ENCODE measurements at places on chromosomes 1 and 21.

DNA sequence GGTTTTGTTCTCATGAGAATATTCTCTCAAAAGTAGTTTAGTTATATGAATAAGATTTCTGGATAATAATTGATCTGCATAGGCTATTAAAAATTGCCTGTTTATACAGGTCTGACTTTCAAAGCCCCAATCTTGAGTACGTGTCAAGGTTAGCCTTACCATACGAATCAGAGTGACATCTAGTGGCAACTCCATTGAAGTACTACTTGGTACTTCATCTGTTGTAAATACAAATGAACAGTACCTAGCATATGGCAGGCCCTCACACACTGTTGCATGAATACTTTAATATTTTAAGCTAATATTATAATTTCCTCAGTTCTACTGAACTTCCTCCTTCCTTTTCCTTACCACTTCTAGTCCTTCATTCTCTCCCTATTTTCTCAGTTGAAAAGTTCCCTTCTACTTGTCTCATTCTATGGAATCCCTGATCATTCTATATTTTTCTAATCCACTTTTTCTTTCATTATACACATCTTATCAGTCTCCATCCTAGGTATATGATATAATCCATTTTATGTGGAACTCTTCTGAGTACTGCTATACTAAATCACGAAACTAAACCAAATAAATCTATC lies 101.2 kb downstream of the AKT3 start:
- DNase-seq: peak; percentile 81

DNA sequence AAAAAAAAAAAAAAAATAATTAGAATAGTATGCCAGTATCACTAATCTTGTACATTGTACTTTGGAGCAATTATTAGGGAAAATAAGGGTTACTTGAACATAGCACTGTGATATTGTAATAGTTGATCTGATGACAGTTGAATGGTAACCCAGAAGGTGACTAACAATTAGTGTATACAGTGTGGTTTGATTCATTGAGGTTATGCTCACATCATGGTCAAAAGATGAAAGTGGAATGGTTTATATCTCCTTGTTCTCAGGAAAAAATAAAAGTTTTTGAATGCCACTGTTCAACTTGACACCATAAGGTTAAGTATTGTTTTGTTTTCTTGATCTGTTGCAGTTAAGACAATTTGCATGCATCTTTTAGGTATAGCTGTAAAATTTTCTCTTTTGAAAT lies 87.0 kb downstream of the GPR52 start:
- DNase-seq: no peak

DNA sequence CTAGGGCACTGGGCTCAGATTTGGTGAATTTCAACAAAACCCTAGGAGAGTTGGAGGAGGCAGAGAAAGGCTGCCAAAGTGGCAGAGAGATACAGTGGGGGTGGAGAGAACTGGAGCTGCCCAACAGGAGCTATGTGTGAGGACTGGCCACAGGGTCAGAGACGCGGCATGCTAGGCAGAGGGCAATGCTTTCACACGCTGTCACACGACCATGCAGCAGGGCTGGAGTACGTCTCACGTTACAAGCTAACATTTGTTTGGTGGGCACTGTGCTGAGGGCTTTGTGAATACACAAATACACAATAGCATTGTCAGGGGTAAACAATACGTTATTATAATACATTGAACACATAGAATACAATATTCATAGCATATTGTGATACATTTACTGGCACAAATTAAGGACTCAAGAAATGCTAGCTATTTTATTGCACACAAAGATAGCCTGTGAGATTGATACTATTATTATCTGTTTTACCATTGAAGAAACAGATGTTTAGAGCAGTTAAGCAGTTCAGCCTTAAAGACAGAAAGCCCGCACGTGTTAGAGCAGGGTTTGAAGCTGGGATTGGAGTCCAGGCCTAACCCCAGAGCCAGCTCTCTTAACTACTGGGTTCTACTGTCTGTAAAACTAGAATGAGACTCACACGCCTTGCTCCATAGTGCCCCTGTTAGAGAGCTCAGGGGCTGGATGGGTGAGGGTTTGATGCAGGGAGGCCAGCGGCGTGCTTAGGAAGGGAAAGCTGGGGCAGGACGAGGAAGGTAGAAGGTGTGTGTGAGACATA lies 4.5 kb downstream of the RAB7B start:
- no peak for DNase-seq

- no peak for DNase-seq
Observed at GRCh38 chr21:40377135-40377534, 469.8 kb downstream of the DSCAM start.

DNA sequence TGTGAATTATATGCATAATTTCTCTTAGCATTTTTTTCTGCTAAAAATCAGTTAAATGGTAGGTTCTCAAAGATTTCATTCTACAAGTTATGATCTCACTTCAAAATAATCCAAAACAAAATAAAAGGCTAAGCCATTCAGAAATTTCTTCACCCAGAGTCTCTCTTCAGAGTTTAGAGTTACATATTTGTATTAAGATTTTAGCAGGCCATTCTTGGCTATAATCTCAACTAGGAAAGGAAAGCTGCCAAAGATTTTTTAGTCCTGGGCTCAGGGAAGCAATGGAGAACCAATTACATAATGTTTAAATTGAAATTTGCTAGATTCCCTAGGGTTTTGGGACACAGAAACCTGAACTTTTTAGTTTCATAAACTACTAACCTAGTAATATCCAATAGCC lies 245.0 kb downstream of the USH2A start:
- no peak for DNase-seq

DNA sequence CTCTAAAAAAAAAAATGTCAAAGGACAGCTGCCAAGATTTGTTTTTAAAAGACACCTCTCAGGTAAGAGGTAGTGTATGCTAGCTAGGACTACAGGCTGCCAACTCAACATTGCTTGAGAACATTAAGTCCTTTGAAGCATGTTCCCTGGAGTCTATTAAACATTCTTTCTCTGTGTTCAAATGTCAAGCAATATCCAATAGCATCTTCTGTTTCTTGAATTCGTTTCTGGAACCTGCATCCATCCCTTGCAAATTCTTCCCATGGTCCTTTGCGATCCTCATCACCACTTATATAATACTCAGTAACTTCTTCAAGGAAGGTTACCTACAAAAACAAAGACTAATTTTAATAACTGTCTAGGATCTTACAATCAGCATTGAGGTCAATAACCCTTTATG lies 5.6 kb downstream of the PPP1R15B start:
- no peak for DNase-seq

- no peak for DNase-seq
Observed at GRCh38 chr1:103267893-103268292, 159.6 kb upstream of the COL11A1 start.

DNA sequence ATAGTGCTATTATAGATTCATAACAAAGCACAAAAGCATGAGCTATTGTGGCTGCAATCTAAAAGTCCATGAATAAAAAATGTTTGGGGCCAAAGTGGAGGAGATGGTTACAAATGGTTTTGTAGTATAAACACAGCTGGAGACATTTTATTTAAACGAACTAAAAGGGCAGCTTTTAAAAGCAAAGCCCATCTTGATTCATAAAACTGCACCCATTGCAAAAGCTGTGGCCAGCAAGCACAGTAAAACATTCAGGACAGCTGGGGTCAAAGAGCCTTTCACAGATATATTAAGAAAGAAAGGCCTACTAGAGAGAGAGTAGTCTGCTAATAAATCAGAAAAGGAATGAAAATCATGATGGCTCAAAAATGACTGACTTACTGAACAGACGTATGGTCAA lies 520.8 kb downstream of the NUF2 start:
- DNase-seq: no peak

DNA sequence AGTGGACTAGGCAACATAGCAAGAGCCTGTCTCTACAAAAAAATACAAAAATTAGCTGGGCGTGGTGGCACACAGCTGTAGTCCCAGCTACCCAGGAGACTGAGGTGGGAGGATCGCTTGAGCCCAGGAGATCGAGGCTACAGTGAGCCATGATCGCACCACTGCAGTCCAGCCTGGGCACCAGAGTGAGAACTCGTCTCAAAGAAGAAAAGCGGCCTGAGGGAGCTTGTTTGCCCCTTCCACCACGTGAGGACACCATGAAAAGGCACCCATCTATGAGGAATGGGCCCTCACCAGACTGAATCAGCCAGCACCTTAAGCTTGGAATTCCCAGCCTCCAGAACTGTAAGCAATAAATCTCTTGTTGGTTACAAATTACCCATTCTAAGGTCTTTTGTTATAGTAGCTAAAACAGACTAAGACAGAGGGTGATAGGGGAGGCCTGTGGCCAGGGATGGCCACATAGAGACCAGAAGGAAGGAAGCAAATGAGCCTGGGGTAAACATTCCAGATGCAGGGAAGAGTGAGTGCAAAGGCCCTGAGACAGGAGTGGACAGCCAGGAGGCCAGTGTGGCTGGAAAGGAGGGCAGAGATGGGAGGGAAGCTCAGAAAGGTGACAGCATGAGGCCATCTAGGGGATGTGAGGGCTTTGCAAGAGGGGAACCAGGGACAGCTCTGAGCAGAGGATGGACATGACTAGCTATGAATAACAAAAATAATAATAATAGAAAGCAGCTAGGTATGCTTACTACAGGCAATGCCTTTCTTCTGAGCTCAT lies 120.1 kb downstream of the MATN1 start:
- DNase-seq: no peak

DNA sequence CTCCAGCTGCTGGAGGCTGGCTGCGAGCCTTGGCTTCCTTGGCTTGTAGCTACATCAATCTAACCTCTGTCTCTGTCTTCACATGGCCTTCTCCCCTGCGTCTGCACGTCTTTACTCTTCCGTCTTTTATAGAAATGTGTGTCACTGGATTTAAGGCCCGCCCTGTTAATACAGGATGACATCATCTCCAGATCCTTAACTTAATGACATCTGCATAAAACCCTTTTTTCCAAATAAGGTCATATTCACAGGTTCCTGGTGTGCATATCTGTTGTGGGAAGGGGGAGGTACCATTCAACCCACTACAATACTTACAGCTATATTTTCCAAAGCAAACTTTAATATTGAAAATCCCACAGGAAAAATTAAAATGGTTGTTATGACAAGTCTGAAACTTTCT lies 165.3 kb upstream of the FOXD3 start:
- no peak for DNase-seq

GRCh38 chr1:183480971-183481441 lies 8.7 kb downstream of the SMG7 start:
- DNase-seq: no peak

GRCh38 chr21:42227909-42228708 lies 9.2 kb downstream of the ABCG1 start:
- DNase-seq: peak; percentile 87

- DNase-seq: no peak
Observed at GRCh38 chr1:20322825-20323612, 32.3 kb downstream of the VWA5B1 start.

- no peak for DNase-seq
Observed at GRCh38 chr1:44025816-44026215, 5.4 kb downstream of the SLC6A9 start.

GRCh38 chr21:34189506-34189905 lies 116.1 kb downstream of the MRPS6 start:
- no peak for DNase-seq

DNA sequence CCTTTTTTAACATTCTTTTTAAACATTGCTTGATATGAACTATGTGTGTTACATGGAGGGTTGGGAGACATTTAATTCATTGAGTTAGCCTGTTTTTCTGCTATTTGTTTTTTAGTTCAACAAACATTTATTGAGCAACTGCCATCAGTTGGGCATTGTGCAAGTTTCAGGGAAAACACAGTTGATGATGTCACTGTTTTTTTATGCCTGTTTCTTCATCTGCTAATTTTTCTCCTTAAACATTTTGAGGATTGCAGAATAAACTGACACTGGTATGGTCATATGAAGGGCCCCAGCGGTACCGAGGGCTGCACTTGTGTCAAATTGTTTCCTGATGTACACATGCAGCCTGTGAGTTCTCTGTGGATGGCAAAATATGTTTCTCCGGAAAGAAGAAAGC lies 253.0 kb downstream of the FGGY start:
- no peak for DNase-seq

GRCh38 chr1:27967884-27968466 lies 8.2 kb downstream of the XKR8 start:
- no peak for DNase-seq

DNA sequence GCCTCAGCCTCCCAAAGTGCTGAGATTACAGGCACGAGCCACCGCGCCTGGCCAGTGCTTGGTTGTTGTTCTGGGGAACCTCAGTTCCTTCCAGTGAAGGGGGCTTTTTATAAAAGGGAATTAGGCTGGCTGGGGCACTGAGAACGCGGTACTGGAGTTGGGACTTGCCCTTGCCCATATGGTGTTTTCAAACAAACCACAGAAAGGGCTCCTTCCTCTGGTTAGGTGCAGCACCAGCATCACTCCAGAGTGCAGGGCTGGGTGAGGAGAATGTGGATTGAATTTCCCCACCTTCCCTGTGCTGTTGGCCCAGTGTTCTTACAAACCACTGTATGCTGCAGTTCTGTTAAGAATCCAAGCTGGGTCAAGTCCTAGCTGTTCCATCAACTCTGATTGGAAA lies 5.3 kb downstream of the MAN1C1 start:
- no peak for DNase-seq

GRCh38 chr1:94068096-94068998 lies 52.6 kb downstream of the ABCA4 start:
- DNase-seq: no peak

- no peak for DNase-seq
Observed at GRCh38 chr1:159880430-159880829, 18.0 kb upstream of the VSIG8 start.

All from GM12864 (cell line).